ENCODE measurements at places on chromosomes 13 and 19. TPM values are rescaled to one million over a fixed set of nuclear protein-coding genes. Genes with fewer than 3 reads are reported as not detected.

- DNase-seq: no peak
These were observed 11.4 kb downstream of the ZNF708 start for GRCh38 chr19:21317821-21318220.

DNA sequence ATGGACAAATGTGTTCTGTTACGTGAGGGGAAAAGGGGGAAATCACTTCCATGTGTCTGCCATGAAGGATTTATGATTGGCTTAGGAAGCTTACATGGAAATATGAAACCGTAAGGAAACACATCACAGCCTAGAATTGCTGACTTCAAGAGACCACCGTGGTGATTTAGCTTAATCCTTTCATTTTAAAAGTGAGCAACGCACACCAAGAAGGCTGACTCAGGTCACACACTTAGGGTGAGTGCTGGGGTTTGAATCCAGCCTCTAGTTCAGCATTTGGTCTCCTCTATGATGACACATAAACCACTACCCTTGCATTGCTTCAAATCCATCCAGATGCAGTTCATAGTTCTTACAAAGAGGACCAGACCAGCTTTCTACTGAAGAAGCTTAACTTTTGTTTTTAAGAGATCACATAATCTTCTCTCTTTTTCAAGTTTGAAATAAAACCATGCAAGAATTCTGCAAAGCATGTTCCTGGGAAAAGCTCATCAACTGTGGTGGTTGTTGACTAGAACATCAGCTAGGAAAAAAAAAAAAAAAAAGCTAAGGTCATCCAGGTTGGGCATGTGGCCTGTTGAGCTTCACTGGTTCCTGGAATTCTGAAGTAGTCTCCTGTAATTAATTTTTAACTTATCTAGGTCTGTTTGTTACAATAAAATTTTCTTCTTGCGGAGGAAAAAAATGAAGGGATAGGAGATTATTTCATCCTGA lies 60.2 kb upstream of the KL start:
- DNase-seq: no peak

- no peak for DNase-seq
These were observed 3.0 kb downstream of the KLF12 start for GRCh38 chr13:74131227-74131626.

GRCh38 chr19:40533508-40533907 lies 43.2 kb upstream of the SHKBP1 start:
- no peak for DNase-seq

DNA sequence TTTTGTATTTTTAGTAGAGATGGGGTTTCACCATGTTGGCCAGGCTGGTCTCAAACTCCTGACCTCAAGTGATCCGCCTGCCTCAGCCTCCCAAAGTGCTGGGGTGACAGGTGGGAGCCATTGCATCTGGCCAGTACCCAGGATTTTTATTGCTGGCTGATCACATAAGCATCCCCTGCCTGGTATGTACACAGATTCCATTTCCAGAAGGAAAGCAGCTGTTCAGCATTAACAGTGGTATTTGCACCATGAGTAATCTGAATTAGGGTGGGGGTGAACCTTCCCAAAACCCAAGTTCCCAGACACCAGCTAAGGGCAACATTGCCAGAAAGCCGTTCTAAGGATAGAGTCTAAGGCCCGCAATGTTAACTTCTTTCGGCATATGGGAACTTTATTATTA lies 7.3 kb downstream of the ZNF555 start:
- no peak for DNase-seq

- peak; percentile 35 for DNase-seq
These were observed at the start of gene ZNF587B for GRCh38 chr19:57830071-57830602. ZNF587B (plus strand) TSS chr19:57830299; CDS start chr19:57830529, 230 bp downstream.

DNA sequence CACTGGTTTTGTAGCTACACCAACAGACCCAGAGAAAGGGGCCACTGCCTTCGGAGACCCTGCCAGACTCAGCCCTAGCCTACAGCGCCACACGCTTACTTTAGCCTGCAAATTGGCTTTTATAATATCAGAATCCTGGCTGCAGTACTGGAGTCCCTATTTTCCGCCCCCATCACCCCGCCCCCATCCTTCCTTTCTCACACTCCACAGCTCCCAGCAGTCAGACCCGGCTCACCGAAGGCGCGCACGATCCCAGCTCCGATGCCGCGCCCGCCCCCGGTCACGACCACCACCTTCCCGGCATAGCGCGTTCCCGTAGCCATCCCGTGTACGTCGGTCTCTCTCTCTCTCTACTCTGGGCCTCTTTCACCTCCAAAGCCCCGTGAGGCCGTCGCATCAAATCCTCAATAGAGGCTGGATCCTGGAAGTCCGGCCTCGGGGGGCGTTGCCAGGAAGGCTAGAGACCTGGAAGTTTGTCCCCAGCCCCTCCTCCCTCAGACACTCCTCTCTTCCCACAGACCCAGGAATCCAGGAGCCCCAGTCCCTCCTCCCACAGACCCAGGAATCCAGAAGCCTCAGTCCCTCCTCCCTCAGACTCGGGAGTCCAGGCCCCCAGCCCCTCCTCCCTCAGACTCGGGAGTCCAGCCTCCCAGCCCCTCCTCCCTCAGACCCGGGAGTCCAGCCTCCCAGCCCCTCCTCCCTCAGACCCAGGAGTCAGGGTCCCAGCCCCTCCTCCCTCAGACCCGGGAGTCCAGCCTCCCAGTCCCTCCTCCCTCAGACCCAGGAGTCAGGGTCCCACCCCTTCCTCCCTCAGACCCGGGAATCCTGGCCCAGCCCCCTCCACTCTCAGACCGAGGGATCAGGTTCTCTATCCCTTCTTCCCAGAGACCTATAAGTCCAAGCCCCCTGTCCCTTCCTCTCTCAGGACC lies at the start of gene HSD17B14:
Gene HSD17B14, minus strand, starts transcription at position 403 of the 929 bp plus-strand sequence. Its CDS starts 80 bp downstream, at position 323.
- DNase-seq: no peak

DNA sequence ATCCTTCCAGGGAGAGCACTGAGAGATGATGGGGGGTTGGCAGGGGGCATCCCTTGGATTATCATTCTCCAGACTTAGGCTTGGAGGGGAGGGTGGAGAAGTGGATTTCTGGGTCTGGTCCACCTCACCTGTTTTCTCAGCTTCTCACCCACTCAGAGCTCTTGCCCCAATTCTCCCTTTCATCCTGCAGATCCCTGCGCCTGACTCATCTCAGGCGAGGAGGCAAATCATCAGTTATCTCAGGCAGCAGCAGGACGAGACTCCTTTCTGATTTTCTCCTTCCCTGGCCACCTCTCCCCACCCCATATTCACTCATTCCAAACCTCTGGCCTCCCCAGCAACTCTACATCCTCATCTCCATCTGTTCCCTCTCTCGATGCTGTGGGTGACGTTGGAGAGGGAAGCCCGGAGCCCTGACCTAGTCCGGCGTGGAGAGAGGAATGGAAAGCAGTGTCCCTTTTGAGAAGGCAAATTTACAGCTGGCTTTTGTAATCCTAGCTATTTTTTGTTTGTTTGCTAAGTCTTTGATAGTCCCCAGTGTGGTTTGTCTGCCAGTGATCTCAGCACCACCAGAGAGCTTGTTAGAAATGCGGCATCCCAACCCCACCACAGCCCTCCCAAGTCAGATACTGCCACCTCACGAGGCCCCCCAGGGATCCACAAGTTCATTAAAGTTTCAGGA lies 24.0 kb upstream of the TPT1 start:
- no peak for DNase-seq

DNA sequence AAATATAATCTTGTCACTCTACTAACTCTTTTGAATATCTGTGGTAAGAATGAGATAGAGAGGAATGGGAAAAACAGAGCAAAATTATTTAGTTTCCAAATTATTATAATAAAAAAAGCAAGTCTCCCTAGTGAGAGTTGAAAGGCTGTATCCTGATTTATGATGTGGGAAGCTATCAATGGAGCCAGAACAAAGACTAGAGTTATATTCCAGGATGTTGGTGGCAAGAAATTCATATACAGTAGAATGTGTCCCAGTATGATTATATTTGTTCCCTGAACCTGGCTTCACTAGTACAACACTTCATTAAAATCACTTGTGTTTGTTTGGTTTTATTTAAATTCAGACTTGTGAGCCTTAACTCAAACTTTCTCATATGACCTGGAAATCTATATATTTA lies 630.3 kb downstream of the GPC5 start:
- no peak for DNase-seq

DNA sequence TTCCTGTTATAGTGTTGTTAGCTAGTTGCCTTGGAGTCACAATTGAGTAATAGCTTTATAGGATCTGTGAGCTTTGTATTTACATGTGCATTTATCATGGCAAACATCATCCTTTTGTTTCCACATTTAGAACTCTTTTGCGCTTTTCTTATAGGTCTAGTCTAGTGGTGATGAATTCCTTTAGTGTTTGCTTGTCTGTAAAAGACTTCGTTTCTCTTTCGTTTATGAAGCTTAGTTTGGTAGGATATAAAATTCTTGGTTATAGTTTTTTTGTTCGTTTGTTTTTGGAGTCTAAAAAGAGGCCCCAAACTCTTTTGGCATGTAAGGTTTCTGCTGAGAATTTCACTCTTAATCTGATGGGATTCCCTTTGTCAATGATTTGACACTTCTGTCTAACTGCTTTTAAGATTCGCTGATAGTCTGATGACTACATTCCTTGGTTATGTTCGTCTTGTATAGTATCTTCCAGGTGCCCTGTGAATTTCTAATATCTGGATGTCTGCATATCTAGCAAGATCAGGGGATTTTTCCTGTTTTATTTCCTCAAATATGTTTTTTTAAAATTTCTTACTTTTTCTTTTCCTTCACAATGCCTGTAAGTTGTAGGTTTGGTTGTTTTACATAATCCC lies 20.2 kb downstream of the DNAJC3 start:
- DNase-seq: no peak

- DNase-seq: no peak
These were observed 54.0 kb downstream of the ZNF536 start for GRCh38 chr19:30425885-30426838.

DNA sequence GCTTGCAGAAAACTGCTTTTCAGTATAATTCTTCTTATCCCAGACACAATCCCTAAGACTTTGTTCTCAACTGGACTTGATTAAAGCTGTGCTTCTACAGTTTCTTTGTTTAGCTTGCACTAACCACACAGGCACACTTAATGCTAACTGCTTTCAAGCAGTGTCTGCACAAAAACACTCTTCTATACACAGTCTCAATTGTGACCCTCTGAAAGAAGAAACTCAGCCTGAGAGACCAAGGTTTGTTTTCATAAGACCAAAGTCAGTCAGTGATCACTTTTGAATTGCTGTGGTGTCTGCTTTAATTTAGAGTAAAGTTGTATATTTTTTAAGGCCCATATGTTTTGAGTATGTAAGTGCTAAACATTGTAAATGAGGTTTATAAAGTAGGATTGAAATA lies 431.2 kb downstream of the KCTD12 start:
- DNase-seq: no peak

DNA sequence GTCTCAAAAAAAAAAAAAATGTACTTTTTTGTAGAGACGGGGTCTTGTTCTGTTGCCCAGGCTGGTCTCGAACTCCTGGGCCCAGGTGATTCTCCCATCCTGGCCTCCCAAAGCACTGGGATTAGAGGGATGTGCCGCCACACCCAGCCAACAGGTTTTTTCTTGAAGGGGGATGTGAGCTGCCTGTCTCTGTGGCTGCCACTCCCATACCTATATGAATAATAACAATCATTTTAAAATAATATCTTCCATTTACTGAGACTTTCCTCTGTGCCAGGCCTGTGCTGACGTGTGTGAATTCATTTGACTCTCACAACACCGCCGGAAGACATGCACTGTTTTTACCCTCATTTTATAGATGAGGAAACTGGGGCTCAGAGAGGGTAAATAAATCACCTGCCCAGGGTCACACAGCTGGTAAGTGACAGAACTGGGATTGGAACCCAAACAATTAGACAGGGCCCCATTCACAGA lies 7.2 kb upstream of the BCL3 start:
- no peak for DNase-seq

DNA sequence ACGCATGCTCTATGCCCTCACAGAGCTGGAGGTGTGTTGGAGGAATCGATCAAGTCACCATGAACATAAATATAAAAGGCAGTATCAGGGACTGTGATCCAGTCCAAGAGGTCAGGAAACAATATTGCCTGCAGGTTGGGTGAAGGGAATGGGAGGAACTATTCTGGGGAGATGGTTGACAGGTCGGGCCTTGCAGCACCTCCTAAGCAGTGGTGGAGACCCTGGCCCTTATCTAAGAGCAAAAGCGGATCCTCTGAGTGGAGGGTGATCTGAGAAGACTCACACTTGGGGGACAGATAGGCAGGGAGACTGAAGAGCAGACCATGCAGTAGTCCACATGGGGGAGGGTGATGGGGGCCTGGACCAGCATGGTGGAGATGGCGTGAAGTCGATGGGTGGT lies 213.5 kb downstream of the SLC7A1 start:
- no peak for DNase-seq

DNA sequence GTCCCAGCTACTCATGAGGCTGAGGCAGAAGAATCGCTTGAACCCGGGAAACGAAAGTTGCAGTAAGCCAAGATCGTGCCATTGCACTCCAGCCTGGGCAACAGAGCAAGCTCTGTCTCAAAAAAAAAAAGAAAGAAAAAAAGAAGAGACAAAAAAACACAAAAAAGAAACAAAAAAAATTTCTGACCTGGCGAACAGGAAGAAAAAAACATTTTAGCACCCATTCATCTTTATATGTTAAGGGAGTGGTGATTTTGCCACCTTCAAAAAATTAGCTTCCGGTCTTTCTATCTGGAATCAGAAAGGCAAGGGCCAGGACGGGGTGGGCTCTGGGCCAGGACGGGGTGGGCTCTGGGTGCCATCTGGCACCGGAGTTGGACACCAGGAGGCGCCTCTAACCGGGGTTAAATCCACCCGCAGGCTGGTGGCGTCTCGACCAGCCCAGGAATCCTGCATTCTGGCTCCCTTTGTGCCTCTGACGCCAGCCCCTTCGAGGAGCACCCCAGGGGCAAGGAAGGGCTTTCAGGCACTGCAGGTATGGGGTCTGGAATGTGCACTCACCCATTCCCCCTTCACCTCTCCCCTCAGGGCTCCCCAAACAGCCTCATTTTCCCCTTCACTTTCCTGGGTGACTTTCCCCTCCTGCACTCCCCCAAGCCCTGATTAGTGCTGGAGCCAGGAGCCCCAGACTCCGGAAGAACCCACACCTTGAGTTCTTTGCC lies 10.4 kb upstream of the ZSWIM4 start:
- DNase-seq: peak; percentile 60

DNA sequence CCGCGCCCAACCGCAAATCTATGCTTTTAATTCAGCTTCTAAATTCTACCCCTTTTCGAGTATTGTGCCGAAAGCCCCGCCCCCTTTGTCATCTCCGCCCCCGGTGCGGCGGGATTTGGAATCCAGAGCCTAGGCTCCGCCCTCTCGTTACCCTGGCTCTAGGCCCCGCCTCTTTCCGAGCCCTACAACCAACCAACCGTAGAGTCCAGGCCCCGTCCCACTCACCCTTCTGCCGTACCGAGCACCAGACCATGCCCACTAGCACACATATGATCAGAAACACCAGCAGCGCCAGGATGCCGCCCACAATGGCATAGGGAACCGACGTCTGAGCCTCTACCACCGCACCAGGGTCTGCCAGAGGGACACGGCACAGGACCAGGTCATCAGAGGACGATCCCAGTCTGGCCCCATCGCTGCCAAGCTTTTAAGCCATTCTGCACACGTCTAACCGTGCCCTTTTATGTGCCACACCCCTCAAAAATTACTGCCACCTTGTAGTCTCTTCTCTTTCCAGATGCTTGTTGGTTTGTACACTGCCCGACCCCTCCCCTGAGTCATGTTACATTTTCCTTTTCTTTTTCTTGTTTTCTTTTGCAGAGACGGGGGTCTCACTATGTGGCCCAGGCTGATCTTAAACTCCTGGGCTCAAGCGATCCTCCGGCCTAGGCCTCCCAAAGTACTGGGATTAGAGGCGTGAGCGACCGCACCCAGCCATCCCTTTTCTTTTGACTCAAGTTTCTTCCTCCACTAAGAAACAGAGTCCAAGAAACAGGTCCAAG lies 4.7 kb upstream of the ZNF428 start:
- DNase-seq: no peak

The C19orf38 gene
- 4.5 TPM for total RNA-seq

The ZNF578 gene
- 2.9 TPM for total RNA-seq

The PSG6 gene
- total RNA-seq: not detected

The ELF1 gene
- total RNA-seq: 82.6 TPM

The ODAD3 gene
- total RNA-seq: not detected

The CASP14 gene
- total RNA-seq: not detected
